ENCODE measurements at places on chromosomes 1 and 21.

DNA sequence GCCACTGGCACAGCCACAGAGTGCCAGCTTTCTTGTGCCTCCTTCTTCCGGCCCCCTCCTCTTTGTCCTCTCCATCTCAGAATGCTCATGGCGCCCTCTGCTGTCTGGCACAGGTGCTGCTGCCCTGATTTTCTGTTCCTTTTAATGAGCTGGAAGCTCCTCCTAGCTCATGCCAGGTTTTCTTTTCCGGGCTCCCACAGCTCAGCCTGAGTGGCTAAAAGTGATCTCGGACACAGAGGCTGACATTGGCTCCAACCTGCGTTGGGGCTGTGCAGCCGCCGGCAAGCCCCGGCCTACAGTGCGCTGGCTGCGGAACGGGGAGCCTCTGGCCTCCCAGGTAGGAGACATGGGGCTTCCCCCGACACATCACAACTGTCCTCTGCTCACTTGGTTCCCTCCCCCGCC is 18.7 kb downstream of the CNTN2 start:
- peak; percentile 66 for DNase-seq

DNA sequence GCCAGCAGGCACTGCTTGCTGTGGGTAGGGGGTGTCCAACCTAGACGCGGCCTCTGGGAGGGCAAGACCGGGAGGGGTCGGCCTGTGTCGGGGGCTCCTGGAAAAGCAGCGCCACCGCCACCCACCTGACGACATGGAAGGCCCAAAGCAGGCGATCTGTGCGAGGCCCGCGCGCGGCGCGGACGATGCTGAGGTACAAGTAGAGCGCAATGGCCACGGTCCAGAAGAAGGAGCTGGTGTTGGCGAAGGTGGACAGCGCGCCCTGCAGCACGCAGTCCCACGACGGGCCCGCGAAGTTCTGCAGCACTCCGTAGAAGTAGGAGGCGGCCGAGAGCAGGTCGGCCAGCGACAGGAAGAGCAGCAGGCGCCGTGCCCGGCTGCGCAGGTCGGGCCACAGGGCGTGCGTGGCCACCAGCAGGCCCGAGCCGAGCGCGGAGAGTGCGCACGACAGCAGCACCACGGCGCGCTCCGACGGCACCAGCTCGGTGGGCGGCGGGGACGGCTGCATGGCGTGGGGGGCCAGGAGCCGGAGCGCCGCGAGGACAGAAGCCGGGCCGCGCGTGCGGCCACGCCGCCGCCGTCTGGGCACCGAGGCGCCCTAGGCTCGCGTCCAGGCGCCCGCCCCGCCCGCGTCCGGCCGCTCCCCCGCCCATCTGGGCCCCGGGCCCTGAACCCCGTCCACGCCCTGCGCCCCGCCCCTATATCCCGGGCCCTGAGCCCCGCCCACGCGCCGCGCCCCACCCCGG is at the start of gene GPR157:
GPR157 (minus strand) TSS at position 583 of the 746 bp plus-strand sequence; CDS start at position 508, 75 bp downstream.
- DNase-seq = peak; percentile 94

- no peak for DNase-seq
Observed at GRCh38 chr1:232923739-232924386, 26.5 kb upstream of the NTPCR start.

- DNase-seq = no peak
Observed at GRCh38 chr1:73701826-73702225, 496.1 kb downstream of the LRRIQ3 start.

DNA sequence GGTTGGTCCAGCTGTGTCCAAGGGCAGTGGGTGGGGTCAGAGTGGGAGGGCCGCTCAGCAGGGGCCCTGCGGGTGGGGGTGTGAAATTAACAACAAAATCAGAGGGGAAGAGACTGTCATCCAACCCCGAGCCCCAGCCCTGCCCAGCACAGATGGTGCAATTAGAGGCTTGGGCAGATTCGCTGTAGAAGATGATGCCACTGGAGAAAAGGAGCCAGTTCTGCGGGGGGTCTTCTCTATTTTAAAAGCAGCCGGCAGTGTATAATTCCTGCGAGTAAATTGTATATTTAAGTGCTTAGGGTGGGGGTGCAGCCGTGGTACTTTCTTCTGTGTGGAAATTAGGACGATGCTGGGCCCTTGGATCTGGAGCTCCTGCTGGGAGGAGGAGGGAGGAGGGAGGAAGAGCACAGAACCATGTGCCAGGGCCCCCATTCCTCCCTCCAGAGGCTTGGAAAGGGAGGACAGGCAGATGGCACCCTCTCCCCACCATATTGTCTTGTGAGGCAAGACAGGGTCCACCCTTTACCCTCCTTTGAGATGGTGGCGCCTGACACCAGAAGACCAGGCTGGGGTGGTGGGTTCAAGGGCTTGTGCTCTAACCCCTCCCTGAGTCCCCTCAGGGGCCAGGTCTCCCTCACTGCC is 89.2 kb downstream of the ACTL8 start:
- DNase-seq = no peak

DNA sequence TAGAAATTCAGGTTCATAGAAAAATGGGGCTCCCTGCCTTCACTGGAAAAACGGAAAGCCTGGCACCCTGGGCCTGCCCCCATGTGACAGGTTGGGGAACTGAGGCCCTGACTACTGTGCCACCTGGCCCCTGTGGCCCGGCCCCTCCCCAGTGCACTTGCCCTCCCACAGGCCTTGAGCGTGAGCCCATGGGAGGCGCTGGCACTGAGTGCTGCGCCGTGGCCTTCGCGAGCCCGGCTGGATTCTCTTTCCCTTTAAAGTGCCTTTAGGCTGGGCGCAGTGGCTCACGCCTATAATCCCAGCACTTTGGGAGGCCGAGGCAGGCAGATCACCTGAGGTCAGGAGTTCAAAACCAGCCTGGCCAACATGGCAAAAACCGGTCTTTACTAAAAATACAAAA is 45.7 kb downstream of the SLC37A1 start:
- no peak for DNase-seq

GRCh38 chr21:25556091-25556490 is 51.2 kb downstream of the MRPL39 start:
- no peak for DNase-seq

DNA sequence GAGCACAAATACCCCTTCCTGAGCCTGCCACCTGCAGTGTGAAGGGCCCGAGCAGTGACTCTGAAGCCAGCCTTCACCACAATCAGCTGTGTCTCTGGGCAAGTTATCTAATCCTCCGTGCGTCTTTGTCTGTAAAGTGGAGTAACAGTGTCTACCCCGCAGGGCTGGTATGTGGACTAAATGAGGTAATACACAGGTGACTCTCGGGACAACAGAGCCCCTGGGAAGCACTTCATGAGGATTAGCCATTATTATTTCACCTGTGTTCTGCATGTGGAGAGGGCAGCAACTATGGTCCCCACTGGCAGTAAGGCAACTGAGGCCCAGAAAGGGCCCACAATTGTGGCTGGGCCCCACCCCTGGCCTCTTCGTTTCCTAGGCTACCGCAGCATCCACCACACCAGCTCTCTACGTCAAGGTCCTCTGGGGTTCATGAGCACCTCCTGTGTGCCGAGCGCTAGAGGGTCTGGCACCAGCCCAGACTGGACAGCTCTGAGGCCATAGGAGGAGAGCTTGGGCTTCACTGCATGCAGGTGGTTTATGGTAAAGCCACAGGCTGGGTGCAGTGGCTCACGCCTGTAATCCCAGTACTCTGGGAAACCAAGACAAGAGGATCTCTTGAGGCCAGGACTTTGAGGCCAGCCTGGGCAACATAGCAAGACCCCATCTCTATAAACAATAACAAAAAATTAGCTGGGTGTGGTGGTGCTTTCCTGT is 41.3 kb upstream of the LRP8 start:
- DNase-seq = peak; percentile 2

- DNase-seq = no peak
Observed at GRCh38 chr1:213605732-213606131, 382.0 kb upstream of the PROX1 start.

- no peak for DNase-seq
Observed at GRCh38 chr1:160713161-160713560, 1.5 kb upstream of the CD48 start.

GRCh38 chr1:84069236-84069845 is 70.4 kb upstream of the TTLL7 start:
- DNase-seq = no peak

DNA sequence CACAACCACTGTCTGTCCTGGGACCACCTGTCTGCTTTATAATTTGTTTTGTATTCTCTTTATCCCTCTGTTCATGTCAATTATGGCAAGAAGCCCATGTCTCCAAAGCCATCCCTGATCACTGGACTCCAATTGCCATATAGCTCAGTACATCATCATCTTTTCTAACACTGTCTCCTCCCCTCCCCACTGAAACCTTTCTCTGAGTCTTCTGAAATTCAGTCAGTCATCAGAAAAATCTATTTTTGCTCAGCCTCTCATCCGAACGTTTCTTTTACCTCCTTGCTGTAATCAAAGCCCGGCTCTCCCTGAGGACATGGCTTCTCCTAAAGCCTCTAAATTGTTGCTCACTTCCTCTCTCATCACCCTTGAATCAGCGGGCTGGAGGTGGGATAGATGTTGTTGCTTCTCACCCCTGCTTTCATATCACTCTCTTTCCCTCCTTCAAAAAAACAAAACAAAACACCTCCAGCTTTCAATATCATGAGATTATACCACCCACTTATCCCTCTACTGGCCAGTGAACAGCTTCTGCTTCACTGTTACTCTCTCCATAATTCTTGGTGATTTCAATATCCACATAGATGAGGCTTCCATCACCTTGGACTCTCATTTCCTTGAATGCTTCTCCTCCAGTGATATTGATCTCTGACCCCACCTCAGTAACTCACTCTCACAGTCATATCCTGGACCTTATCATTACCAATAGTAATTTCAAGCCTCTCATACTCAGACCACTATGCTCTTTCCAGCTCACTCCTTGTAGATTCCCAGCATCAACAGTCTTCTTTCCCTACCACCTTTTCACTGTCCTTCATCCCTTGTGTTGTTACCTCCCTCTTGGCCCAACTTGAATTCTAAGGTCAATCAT is 27.8 kb downstream of the RAB3B start:
- no peak for DNase-seq

DNA sequence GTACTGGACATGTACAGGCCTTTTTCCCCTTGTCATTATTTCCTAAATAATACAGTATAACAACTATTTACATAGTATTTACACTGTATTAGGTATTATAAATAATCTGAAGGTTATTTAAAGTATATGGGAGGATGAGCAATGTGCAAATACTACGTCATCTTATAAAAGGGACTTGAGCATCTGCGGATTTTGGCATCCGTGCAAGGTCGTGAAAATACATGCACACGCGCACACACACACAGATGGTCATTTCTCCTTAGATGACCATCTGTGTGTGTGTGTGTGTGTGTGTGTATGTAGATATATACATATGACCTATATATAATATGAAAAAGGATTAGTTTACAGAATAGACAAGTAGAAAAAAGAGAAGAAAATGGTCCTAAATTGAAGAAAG is 15.4 kb downstream of the ALG14 start:
- DNase-seq = no peak

GRCh38 chr1:170498876-170499275 is 33.1 kb upstream of the GORAB start:
- no peak for DNase-seq

DNA sequence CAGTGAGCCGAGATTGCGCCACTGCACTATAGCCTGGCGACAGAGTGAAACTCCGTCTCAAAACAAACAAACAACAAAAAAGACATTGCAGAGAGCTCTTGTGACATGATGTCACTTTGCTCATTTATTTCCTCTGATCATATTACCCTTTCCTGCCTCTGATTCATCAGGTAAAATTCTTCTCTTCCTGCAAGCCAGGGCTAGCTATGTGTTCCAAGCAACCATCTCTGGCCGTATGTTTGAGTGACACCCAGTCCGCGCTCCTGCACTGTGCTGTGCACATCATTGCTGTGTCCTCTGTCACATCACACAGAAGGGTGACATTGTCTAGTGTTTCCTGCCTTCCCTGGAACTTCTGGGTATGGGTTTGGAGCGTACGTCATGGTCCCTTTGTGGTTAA is 251.3 kb downstream of the PCP4 start:
- no peak for DNase-seq

GRCh38 chr1:44021156-44021555 is 10.1 kb downstream of the SLC6A9 start:
- DNase-seq = no peak

GRCh38 chr1:58358346-58358745 is 188.2 kb downstream of the OMA1 start:
- DNase-seq = no peak

DNA sequence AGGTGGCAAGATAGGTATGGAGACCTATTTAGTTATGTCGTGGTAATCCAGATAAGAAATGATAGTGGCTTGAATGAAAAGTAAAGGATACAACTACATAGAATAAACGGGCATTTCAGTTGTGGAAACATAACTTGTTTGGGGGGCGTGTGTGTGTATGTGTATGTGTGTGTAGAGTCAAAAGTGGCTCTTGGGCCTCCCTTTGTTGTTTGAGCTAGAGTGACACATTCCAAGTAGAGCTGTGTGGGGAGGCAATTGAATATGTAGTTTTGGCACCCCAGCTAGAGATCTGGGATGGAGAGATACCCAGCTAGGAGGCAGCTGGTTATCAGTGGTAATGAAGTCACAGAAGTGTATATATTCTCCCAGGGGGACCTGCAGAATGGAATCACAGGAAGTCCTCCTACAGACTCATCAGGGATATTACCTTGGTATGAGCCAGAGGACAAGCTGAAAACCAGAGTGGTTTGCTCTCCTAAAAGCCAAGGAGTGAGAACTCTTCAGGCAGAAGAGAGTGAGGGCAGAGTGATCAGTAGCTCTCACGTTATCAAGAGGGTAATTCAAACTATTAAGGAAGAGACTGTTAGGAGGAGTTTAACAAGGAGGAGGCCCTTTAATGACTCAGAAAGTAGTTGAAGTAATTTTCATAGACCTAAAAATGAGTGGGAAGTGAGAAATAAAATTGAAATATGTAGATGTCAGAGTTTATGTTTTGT is 5.1 kb downstream of the CR1L start:
- DNase-seq = no peak

DNA sequence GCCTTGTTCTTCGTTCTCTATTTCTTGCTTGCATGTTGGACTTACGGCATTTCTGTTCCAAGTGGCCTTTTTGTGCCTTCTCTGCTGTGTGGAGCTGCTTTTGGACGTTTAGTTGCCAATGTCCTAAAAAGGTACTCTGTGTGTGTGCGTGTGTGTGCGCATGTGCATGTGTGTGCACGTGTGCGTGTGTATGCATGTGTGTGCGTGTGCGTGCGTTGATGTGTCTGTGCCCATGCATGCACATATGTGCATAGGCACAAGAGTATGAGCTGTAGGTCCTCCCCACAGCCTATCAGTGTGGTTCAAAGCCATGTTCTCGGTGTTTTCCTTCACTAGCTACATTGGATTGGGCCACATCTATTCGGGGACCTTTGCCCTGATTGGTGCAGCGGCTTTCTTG is 13.7 kb downstream of the NPPA start:
- no peak for DNase-seq

GRCh38 chr1:32332290-32333079 is 3.5 kb downstream of the MARCKSL1 start:
- no peak for DNase-seq
